SIG-M5 (cell line): ENCODE measurements at places on chromosomes 11 and 22.

DNA sequence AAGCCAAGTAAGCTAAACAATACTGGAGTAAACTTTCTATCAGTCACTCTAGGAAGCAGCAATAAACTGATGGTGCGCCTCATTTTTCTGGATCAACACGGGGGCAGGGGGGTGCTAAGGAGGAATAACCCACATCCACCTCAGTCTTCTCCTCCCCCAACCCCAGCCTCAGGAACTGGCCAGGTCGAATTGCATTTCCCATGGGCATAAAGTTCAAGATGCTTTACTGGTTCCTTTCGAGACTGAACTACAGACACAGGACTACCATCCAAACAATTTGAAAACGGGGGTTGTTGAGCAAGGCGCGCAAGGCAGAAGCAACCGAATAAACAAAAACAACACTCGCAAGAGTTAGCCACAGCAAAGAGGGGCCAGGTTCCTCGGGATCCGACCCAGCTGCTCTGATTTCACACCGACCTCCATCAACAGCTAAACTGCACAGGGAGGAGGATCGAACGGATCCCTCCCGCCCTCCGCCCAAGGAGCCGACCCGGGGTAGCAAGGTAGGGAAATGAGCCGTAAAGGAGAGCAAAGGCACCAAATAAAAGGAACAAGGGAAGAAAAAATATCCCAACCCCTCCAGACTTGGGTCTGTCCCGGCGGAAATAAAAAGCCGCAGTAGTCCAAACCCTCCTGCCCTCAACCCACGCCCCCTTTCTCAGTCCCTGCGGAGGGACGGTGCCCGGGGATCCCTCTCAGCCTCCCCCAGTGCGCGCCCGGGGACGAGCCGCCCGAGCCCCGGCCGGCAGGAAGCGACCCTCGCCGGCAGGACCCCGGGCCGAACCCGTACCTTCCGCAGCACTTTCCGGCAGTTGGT lies 801 bp downstream of the SESN3 start:
- no peak for DNase-seq

GRCh38 chr11:2481253-2481652 lies 36.4 kb downstream of the KCNQ1 start:
- DNase-seq: no peak

DNA sequence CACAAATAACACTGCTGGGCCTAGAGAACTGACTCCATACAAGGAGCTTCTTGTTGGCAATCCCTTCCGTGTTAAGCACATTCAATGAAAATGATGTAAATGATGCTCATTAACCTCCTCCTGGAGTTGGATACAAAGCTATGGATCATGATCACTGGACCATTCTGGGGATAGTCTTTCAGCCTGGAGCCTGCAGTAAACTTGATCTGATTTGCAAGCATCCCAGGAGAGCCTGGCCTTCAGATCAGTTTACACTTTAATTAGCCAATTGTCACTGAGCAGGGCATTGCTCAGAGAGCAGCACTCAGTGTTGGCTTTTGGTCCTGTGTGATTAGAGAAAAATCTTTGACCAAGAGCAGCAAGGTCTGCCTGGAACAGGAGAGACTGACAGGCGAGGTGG lies 45.6 kb downstream of the ARFGAP3 start:
- no peak for DNase-seq

GRCh38 chr11:94909371-94909820 lies 64.0 kb downstream of the CWC15 start:
- no peak for DNase-seq

- no peak for DNase-seq
Observed at GRCh38 chr11:103281301-103281700, 172.1 kb downstream of the DYNC2H1 start.

DNA sequence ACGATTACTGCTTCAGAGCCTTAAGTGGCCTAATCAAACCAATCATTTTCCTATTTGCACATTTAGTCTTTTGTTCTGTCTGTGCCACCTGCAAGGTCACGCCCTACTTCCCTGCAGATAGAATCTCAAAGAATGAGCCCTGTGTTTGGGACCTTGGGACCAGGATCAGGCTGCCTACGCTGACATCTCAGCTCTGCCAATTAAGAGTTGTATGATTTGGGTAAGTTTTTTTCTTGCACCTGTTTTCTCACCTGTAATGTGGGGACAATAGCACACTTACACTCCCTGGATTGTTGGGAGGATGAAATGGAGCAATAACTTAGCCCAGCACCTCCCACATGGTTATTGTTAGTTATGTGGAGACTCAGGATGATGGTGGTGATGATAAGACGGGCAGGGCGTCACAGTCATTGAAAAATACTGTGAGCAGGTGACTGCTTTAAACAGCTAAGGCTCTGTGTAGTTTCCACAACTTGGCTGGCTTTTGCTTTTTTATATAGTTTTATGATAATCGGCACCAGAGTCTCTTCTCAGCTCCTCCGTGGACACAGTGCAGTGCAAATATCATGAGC lies 155.0 kb downstream of the ADAMTS15 start:
- DNase-seq: no peak

- no peak for DNase-seq
Observed at GRCh38 chr22:33409079-33409478, 350.9 kb upstream of the SYN3 start.

DNA sequence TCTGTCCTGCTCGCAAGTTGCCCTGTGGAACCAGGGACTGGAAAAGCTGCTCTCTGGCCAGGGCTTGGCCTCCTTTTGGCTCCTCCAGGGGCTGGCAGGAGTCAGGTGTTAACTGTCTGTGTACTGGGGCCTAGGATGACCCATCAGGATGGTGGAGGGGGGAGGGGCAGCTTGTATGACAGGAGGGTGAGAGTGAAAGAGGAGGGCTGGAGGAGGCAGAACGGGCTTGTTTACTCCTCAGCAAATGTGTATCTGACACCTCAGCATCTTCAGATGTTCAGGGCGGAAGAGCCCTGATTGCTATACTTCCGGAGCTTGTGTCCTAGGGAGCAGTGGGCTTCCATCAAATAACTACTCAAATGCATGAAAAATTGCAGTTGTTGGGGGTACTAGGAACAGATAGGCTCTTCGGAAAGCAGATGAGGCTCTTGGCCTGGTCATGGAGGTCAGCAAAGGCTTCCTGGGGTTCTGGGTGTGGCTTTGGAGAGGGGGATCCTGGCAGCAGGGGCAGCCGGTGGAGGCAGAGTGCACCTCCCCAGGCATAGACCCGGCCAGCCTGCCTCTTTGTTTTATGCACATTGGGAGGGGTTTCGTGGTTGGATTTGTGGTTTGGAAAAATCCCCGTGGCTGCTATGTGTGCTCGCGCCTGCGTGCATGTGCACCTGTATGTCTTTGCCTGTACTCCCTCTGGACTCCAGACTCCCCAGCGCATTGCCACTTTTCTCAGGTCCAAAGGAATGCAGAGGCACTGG lies 31.2 kb downstream of the CD82 start:
- DNase-seq: no peak

DNA sequence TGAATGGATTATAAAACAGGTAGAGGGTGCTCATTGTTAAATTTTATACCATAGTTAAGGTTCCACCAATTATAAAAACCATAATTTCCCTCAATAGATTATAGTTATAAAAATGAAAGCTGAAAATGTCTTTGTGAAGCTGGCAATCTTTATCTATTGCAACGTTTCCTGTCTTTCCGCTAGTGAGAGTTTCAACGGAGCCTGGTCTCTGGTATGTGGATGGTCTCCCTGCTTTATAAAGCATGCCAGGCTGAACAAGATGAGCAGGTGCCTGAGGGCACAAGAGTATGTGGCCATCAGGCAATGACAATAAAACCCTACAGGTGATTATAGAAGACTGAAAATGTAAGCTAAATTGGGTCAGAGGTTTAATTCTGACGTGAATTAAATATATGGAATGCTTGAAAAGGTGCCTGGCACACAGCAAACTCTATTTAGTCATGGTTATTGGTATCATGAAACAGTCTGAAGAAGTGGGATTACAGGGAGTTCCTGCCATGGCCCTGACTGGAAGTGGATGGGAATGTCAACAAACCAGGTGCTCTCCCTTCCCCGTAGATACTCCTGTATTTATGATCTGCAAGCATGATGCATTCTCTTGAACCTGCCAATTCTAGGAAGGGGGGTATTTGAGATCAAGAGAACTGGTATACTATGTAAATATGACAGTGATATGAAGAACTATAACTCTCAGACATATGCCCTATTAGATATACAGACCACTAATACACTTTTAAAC lies 115.7 kb downstream of the ENTHD1 start:
- no peak for DNase-seq

GRCh38 chr11:63641727-63642126 lies 27.5 kb upstream of the PLAAT3 start:
- DNase-seq: no peak

DNA sequence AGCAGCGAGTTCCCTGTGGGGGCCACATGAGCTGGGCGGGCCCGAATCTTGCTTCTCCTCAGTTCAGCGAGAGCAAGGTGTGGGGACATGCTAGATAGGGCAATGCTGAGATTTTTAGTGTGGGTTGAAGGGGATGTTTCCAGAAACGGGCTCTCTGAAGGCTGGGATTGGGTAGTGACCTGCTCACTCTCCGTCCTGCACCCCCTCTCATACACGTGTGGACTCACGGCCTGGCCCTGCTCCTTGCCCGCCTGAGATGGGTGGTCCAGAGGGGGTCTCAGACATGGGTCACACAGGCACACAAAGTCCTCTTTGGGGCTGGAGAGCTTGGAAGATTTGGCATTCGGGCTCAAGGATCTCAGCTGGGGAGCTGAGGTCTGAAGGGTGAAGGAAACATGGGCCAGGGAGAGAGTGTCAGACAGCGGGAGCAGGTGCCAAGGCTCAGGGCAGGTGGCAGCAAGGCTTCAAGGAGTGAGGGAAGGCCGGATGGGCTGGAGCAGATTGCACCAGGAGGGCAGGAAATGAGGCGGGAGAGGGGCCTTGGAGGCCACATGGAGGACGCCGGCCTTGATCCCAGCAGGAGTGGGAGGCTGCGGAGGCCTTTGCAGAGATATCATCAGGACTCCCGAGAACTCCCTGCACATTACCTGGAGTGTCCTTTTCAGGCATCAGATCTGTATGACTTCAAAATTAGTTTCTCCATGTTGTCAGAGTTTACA lies 74.1 kb downstream of the PARVB start:
- DNase-seq: no peak

DNA sequence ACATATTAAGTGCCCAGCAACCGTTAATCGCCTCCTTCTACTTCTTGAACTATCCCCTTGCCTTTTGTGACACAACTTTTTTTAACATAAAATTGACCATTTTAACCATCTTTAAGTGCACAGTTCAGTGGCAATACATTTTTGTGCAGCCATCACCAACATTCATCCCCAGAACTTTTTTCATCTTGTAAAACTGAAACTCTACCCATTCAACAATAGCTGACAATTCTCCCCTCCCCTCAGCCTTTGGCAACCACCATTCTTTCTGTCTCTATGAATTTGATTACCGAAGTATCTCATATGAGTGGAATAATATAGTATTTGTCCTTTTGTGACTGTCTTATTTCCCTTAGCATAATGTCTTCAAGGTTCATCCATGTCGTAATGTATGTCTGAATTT lies 66.0 kb downstream of the MICAL2 start:
- no peak for DNase-seq

GRCh38 chr22:43824724-43825420 lies 12.8 kb upstream of the EFCAB6 start:
- no peak for DNase-seq
